Smooth muscle cell of trachea (primary cell): ENCODE measurements at places on chromosomes 3 and 15. TPM values are rescaled to one million over a fixed set of nuclear protein-coding genes. Genes with fewer than 3 reads are reported as not detected.

The NLGN1 gene
- 1.0 and 3.3 TPM in 2 replicates for total RNA-seq

The SNX1 gene
- total RNA-seq, result 49.8 and 66.6 TPM in 2 replicates

The ECE2 gene
- total RNA-seq, result under 0.01 TPM in 1 of 2 replicates, not detected in the other

The PLA2G4E gene
- total RNA-seq, result under 0.01 TPM in 1 of 2 replicates, not detected in the other

The IMPDH2 gene
- total RNA-seq, result 335 and 458 TPM in 2 replicates

The CCDC80 gene
- 386 and 910 TPM in 2 replicates for total RNA-seq

The ANKRD63 gene
- not detected in 2 replicates for total RNA-seq

The CPA3 gene
- not detected in 2 replicates for total RNA-seq

The PRSS50 gene
- total RNA-seq, result not detected in 2 replicates

The ACP3 gene
- 0.99 and 4.5 TPM in 2 replicates for total RNA-seq

The CLPX gene
- total RNA-seq, result 28.1 and 61.2 TPM in 2 replicates

The THAP10 gene
- total RNA-seq, result 2.5 and 3.3 TPM in 2 replicates

The AMOTL2 gene
- 42.2 and 77.1 TPM in 2 replicates for total RNA-seq

The OR5K1 gene
- not detected in 2 replicates for total RNA-seq

The DAPK2 gene
- 1.7 and 2.0 TPM in 2 replicates for total RNA-seq

The CADM2 gene
- 0.15 and 0.17 TPM in 2 replicates for total RNA-seq

The ASTE1 gene
- 7.7 and 8.6 TPM in 2 replicates for total RNA-seq

The GP5 gene
- 0.17 TPM in 1 of 2 replicates, not detected in the other for total RNA-seq

The REC114 gene
- not detected in 2 replicates for total RNA-seq

The STRA6 gene
- total RNA-seq, result 0.29 and 0.83 TPM in 2 replicates

The ABHD17C gene
- total RNA-seq, result 10.6 and 14.7 TPM in 2 replicates

The CAPN3 gene
- 1.0 and 2.8 TPM in 2 replicates for total RNA-seq

The SLITRK3 gene
- not detected in 2 replicates for total RNA-seq

The NANOGP8 gene
- 0.15 and 0.33 TPM in 2 replicates for total RNA-seq

The MYZAP gene
- total RNA-seq, result under 0.01 TPM in 1 of 2 replicates, not detected in the other
